Stimulated activated CD4-positive, alpha-beta T cell treated with anti-CD3 and anti-CD28 coated beads, Interleukin-1b, Interleukin-23, amount 100 ng/mL, for 1 hour (primary cell): ENCODE measurements at places on chromosomes 13 and 19.

GRCh38 chr19:12581100-12581499 lies 29.5 kb downstream of the ZNF490 start:
- DNase-seq = no peak

DNA sequence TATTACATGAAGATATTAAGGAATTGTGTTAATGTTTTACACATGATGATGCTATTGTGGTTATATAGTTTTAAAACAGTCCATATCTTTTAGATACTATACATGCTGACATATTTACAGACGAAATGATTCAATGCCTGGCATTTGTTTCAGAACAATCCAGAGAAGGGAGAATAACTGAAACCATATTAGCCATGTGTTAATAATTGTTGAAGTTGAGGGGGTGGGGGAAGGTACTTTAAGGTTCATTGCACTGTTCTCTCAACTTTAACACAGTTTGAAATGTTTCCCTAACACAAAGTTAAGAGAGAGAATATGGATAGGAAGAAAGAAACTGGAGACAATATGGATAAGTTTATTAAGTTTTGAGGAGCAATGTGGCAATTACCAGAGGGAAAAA lies 5.8 kb downstream of the CRYL1 start:
- DNase-seq = no peak

GRCh38 chr19:5091018-5091683 lies 122.2 kb downstream of the KDM4B start:
- no peak for DNase-seq

DNA sequence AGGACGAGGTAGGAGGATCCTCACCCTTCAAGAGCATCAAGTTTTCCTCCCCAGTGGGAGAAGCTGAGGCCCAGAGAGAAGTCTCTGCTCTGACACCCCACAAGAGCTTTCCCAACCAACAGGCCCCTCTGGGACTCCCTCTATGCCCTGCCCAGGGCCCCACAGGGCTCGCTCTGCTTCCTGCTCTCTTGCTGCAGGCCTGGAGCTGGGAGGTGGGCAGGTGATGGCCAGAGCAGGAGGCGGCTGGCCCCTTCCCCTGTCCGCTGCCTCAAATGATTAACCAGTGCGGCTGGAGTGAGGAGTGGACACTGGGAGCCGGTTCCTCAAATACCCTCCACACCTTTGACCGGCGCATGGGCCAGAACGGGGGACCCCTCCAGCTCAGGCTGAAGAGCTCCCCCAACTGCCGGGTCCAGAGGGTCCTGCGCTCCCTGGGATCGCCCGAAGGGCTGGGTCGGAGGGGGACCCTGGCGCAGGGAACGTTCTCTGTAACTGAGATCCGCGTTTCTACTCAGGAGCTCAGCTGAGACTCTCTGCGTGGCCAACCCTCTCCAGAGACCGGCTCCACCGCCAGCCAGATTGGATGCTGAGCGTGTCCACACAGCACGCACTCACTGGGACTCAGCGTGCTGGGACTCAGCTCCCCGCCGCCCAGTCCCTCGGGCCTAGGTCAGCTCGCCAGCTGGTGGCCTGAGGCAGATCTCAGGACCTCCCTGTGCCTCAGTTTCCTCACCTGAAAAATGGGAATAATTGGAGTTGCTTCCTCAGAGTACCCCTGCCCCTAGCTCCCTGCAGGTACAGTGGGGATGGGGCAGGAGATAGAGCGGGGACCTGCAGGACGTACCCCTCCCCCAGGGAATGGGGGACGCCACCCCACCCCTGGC lies 6.7 kb upstream of the ONECUT3 start:
- no peak for DNase-seq

DNA sequence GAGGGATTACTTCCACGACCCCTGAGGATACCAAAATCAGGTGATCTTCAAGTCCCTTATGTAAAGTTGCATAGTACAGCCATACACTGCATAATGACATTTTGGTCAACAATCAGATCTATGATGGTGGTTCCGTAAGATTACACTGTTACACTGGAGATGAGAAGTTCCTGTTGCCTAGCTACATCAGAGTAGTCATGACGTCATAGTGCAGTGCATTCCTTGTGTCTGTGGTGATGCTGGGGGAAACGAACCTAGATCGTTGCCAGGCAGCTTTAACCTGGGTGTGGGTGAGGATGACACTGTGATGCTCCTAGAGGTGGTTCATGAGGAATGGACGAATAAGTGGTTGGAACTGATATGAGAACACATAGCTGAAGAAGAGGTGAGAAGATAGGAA lies 9.1 kb downstream of the ZNF610 start:
- DNase-seq = no peak

- DNase-seq = no peak
Measured at GRCh38 chr13:39612023-39612637, 9.1 kb upstream of the LHFPL6 start.

GRCh38 chr13:95642028-95642621 lies 2.4 kb downstream of the DZIP1 start:
- no peak for DNase-seq

DNA sequence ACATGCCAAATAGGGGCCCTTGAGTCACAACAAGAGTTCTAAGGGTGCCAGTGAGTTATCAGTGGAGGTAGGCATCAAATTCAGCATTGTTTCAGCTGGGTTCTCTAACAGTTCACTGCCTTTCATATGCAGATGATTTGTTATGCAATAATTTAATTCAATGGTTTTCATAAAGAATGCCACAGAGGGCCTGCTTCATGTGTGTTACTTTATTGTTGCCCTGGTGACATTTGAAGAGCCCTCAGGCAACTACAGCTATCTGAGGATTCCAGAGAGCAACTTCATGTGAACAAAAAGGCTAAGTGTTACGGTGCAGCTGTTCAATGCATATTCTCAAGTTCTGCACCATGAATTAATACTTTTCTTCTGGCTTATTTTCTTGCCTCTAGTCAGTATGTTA lies 43.1 kb upstream of the STARD13 start:
- no peak for DNase-seq

DNA sequence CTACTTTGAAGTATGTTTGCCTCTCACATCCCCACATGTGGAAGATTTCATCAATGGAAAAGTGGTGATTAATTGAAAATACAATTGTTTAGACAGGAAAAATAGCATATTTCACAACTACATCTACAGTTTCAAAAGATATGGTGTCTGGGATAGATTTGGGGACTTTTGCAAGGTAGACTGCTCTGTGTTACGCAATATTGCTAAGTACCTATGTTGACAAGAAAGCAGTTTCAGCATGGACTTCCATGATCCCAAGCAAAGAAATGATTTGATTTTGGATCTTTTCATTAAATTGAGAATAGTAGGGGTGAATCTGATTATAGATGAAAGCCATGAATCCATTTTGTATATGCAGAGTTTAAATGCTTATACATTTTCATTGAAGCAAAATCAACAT lies 10.5 kb downstream of the ZNF160 start:
- no peak for DNase-seq

DNA sequence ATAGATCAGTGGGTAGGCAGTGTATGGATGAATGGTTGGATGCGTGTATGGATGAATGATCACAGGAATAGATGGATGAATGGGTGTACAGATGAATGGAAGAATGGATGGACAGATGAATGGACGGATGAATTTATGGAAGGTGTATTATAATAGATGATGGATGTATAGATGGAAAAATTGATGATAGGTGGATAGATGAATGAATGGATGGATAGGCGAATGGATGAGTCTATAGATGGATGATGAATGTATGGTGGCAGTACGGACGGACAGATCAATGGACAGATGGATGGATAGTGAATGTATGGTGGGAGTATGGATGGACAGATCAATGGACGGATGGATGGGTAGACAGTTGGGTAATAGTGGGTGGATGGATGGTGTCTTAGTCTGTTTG lies 49.0 kb upstream of the ONECUT3 start:
- DNase-seq = no peak

- no peak for DNase-seq
Measured at GRCh38 chr19:16325641-16326400, 1.2 kb downstream of the KLF2 start.

GRCh38 chr19:4473763-4474513 lies 1.8 kb downstream of the HDGFL2 start:
- no peak for DNase-seq

- DNase-seq = no peak
Measured at GRCh38 chr13:73859841-73860240, 274.4 kb downstream of the KLF12 start.

DNA sequence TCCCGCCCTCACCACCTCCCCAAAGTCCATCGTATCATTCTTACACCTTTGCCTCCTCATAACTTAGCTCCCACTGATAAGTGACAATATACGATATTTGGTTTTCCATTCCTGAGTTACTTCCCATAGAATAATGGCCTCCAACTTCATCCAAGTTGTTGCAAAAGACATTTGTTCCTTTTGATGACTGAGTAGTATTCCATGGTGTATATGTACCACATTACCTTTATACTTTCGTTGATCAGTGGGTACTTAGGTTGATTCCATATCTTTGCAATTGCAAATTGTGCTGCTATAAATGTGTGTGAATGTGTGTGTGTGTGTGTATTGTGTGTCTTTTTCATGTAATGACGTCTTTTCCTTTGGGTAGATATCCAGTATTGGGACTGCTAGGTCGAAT lies 109.6 kb downstream of the ZNF536 start:
- DNase-seq = no peak

GRCh38 chr13:76992548-76993001 lies 694 bp downstream of the CLN5 start:
- DNase-seq = no peak

- DNase-seq = no peak
Measured at GRCh38 chr13:51844862-51845573, at the start of gene TMEM272. Gene TMEM272, minus strand, starts transcription at chr13:51845177. Its CDS starts 6,647 bp downstream, at chr13:51838530.

DNA sequence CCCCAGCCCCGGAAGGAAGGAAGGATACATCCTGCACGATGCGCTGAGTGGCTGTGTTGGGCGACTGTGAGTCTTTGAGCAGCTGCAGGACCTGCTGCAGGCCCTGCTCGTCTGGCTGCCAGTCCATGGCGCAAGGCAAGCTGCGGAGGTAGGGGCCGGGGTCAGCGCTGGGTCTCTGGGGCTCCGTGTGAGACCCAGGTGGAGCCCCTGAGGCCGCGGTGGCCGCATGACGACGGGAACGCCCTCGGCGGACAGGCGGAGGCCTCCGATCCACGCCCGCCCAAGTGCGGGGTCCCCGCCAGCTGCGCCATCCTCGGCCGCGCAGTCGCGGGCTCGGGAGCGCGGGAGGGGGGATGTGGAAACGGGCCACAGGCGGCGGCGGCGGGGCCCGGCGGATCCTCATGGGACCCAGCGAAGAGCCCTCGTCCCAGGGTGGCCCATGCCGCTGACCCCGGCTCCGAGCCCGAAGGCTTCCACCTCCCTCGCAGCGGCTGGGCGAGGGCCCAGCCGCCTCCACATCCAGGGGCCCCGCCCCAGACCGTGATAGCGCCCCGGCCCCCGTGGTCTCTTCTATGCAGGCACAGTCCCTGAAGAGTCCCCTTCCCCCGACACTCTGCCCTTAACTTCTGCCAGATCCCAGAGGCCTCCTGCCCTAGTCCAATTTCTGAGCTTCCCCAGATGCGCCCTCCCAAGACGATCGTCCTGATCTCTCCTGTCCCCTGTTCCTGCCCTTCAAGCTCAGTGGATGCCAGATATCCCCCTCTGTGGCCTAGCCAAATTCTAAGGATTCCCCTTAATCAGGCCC lies 2.7 kb downstream of the TNPO2 start:
- no peak for DNase-seq

GRCh38 chr13:29846475-29847256 lies 3.8 kb downstream of the UBL3 start:
- no peak for DNase-seq

DNA sequence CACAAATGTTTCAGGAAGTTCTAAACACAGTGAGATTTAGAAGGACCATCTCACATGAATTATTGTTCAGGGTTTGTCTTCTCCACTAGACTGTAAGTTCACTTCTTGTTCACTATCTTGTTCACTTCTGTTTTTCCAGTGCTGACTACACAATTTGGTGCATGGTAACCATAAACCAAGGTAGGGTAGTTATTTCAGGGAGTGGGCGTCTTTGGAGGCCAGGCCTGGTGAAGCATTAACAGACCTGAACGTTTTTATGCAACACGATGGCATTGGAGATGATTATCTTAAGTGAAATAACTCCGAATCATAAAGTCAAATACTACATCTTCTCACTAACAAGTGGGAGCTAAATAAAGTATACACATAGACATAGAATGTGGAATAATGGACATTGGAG lies 14.4 kb upstream of the OXGR1 start:
- no peak for DNase-seq

DNA sequence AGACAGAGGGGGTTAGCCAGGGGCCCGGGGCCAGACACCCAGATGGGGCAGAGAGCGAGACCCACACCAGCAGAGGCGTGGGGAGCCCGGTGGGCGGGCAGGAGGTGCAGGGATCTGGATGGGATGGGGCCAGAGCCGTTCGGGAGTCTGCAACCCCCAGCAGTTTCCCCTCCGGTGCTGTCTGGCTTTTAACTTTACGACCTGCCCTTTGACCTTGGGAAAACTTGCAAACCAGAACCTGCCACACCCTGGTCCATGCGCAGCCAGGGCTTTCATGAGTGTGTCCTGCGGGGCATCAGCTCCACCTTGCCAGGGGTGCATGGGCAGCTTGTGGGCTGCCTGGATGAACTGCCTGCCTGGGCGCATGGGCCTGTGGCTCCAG lies 9.8 kb downstream of the JOSD2 start:
- DNase-seq = no peak
